Stimulated activated CD4-positive, alpha-beta T cell treated with anti-CD3 and anti-CD28 coated beads, Interleukin-1b, Interleukin-23, amount 100 ng/mL, for 24 hours (primary cell): ENCODE measurements at places on chromosomes 4 and X.

- DNase-seq = no peak
Measured at GRCh38 chr4:187088070-187088799, 364.6 kb upstream of the FAT1 start.

- DNase-seq = no peak
Measured at GRCh38 chrX:115491766-115492165, 69.2 kb upstream of the PLS3 start.

- DNase-seq = no peak
Measured at GRCh38 chrX:105972690-105973386, 65.7 kb downstream of the SERPINA7 start.

GRCh38 chrX:139518475-139518874 is 12.1 kb upstream of the F9 start:
- no peak for DNase-seq

- DNase-seq = no peak
Measured at GRCh38 chr4:37717576-37717975, 31.4 kb upstream of the RELL1 start.

DNA sequence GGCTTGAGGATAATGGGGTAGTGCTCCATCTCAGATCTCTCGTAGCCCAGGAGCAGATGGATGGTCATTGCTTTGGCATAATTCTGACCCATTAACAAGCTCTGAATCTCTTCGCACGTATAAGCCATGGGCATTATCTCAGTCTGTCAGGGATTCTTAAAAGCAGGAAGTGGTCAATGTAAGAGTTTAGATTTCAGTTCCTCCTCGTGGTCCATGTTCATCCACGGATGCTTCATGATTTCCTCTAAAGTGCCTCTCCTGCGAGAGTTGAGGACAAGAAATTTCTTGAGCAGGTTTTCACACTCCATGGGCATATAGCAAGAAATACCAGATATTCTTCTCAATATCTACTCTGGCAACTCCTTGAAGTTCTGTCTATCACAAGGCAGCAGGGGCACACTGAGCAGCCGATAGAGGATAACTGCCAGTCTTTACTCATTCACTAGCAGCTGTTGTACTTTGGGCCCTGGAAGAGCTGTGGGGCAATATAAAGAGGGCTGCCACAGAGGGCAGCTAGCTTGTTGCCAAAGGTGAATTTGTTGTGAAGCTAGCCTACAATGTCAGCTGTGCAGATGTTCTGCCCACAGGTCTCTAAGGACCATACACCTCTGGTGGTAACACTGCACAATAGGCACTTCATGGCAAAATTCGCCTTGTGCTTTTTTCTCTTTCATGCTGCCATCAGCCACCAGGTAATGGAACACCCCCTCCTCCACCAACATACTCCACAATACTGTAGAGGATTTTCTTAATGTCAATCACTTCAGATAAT is 52.0 kb upstream of the WDR17 start:
- no peak for DNase-seq

DNA sequence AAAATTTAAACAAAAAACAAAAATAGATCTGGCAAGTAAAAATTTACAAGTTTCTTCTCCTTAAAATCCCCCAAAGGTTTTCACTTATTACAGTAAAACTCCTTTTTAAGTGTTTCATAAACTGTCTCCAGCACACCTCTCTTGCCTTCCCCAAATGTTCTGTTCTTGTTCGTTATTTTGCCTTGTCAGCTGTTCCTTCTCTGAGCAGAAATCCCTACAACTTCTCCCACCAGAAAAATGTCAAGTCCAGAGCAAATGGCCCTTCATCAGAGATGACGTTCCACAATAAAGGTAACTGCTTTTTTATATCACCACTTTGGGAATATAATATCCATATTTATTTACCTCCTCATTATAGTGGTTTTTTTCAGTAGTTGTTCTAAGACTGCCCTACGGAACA is 432.1 kb downstream of the ADAM29 start:
- DNase-seq = no peak

DNA sequence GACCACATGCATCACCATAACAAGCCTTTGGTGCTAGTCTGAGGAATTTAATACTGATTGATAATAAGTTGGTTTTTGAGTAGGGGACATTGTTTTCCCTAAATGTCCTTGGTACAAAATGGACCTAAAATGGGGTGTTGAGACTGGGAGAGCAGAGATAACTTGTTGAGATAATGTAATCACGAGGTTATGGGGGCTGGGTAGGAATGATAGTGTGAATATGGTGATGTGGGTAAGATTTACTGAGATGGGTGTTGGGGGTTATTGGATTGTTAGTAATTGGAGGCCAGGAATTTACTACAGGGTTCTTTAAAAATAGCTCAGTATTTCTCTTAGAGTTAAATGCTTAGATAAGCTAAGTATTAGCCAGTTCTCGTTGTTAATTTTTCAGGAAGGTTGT is 3.9 kb downstream of the BMP2K start:
- no peak for DNase-seq

- no peak for DNase-seq
Measured at GRCh38 chr4:120667102-120667501, 255.4 kb downstream of the PRDM5 start.

DNA sequence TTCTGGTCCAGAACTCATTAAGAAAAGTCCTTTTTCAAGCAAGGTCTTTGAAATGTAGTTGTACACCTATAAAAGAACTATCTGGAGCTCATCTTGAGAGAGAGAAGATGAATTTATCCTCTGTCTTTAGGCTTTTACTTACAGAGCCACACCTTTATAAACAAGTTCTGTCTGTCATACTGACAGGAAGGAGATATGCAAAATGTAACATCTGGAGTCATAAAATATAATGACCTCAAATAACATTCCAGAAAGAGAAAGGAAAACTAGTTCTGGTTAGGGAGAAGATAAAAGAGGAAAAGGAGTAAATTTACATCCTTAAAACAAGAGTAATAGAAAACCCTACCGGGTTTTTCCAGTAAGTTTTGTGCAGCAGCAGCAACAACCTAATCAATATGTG is 1.3 kb downstream of the INPP4B start:
- no peak for DNase-seq
